ENCODE measurements at places on chromosomes 6 and 20.

- H3K27ac ChIP-seq: no peak overlapping the region
- H3K27me3 ChIP-seq: peaks cover 11% of the 10 kb centered on the region
- peaks cover under 1% of the 10 kb centered on the region for H3K4me1 ChIP-seq
Observed at GRCh38 chr20:10059006-10059405, 24.2 kb downstream of the ANKEF1 start.

GRCh38 chr6:147751232-147751631, 242.7 kb downstream of the SAMD5 start:
- H3K27ac ChIP-seq: no peak overlapping the region
- no peak overlapping the region for H3K4me3 ChIP-seq
- H3K36me3 ChIP-seq: no peaks in the 10 kb centered on the region
- no peaks in the 10 kb centered on the region for H3K4me1 ChIP-seq

GRCh38 chr6:112307707-112308106, 39.4 kb upstream of the RFPL4B start:
- H3K4me3 ChIP-seq: no peak overlapping the region
- H3K27me3 ChIP-seq: peaks cover 62% of the 10 kb centered on the region
- H3K4me1 ChIP-seq: peaks cover 2% of the 10 kb centered on the region
- no peaks in the 10 kb centered on the region for H3K36me3 ChIP-seq
- no peak for DNase-seq

DNA sequence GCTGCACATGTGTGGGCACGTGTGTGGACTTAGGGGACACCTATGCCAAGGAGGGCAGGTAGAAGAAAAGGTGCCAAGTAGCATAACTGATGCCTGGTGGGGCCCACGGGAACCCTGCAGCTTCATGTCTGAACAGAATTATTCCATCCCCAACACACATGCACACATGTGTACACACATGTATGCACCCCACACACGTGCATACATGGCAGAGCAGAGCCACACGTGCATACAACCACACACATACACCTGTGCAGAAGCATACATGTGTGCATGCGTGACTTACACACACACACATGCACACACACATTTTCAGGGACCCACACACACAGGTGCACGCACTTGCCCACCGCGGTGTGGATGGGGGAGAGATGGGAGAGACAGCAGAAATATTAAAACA, 51.7 kb upstream of the CHRNA4 start:
- no peak for DNase-seq
- peaks cover 3% of the 10 kb centered on the region for H3K36me3 ChIP-seq
- H3K27ac ChIP-seq: no peak overlapping the region
- peaks cover 11% of the 10 kb centered on the region for H3K27me3 ChIP-seq
- H3K4me1 ChIP-seq: peaks cover 8% of the 10 kb centered on the region
- peak overlapping the region; percentile 41 for H3K4me3 ChIP-seq

- no peaks in the 10 kb centered on the region for H3K27me3 ChIP-seq
- no peak for DNase-seq
- no peak overlapping the region for H3K27ac ChIP-seq
- no peak overlapping the region for H3K4me3 ChIP-seq
- no peaks in the 10 kb centered on the region for H3K4me1 ChIP-seq
- H3K36me3 ChIP-seq: no peaks in the 10 kb centered on the region
Observed at GRCh38 chr20:7571521-7572055, 368.7 kb downstream of the HAO1 start.

- H3K27me3 ChIP-seq: peaks cover 53% of the 10 kb centered on the region
- H3K4me3 ChIP-seq: peak within 1 kb of the TSS; percentile 96
- H3K4me1 ChIP-seq: peaks cover 13% of the 10 kb centered on the region
- no peak within 1 kb of the TSS for H3K27ac ChIP-seq
Observed at GRCh38 chr6:56954403-56955170, at the start of gene BEND6. Gene BEND6 (plus strand): TSS chr6:56955107. CDS start chr6:56981811, 26,704 bp downstream.

GRCh38 chr6:19795211-19795610, 42.0 kb upstream of the ID4 start:
- DNase-seq: no peak
- H3K27me3 ChIP-seq: peaks cover 5% of the 10 kb centered on the region
- H3K27ac ChIP-seq: no peak overlapping the region

GRCh38 chr20:2845607-2846006, 5.1 kb downstream of the VPS16 start:
- no peak overlapping the region for H3K4me3 ChIP-seq
- peak overlapping the region; percentile 86 for H3K27ac ChIP-seq
- H3K4me1 ChIP-seq: peaks cover 24% of the 10 kb centered on the region
- DNase-seq: no peak
- no peaks in the 10 kb centered on the region for H3K27me3 ChIP-seq

- no peaks in the 10 kb centered on the region for H3K36me3 ChIP-seq
- no peak overlapping the region for H3K4me3 ChIP-seq
- no peak overlapping the region for H3K27ac ChIP-seq
- DNase-seq: no peak
- peaks cover 29% of the 10 kb centered on the region for H3K27me3 ChIP-seq
Observed at GRCh38 chr6:56366141-56366852, 118.9 kb upstream of the COL21A1 start.

GRCh38 chr6:110900028-110900598, 25.5 kb downstream of the AMD1 start:
- H3K4me3 ChIP-seq: no peak overlapping the region
- H3K4me1 ChIP-seq: peaks cover 2% of the 10 kb centered on the region
- H3K27ac ChIP-seq: peak overlapping the region; percentile 56
- no peak for DNase-seq

DNA sequence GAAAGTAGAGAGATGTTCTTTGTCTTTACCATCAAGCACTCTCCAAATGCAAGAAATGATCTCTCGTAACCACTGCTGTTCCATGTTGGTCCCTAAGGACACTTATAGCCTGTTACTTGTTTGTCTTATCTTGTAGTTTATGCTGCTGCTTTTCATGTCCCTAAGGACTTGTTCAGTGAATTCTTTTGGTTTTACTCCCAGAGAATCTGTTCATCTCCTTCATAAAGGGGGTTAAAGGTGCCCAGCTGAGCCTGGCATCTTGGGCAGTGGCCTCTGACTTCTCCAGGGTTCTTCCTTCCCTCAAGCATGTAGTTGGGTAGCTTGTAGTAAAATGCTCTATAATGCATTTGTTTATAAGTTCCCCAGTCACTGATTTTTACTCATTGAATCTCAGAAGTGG, 864 bp upstream of the PKIG start:
- H3K4me1 ChIP-seq: peaks cover 19% of the 10 kb centered on the region
- DNase-seq: no peak
- H3K27me3 ChIP-seq: peaks cover 25% of the 10 kb centered on the region
- H3K27ac ChIP-seq: no peak overlapping the region

GRCh38 chr6:25250878-25251277, 28.3 kb upstream of the CARMIL1 start:
- no peak overlapping the region for H3K27ac ChIP-seq
- no peak for DNase-seq
- H3K27me3 ChIP-seq: peaks cover 22% of the 10 kb centered on the region

DNA sequence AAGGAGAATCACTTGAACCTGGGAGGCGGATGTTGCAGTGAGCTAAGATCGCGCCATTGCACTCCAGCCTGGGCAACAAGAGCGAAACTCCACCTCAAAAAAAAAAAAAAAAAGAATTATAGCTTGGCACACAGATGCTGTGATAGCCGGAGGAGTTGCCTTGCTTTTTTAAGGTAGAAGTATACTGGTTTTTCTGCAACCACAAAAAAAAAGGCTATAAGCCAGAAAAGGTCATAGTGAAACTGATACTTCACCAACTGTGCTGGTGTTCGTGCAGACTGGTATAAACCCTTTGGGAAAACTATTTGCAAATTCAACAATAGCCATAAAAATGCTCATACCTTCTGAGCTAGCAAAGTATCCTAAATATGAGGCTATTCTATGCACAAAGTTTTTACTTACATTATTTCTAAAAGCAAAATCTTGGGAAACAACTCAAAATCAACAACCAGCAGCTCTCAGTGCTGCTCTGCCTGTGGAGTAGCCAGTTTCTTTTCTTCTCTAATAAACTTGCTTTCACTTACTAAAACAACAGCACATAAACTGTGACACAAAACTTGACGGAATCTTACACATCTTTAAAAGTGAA, 44.0 kb downstream of the B4GALT5 start:
- no peak for DNase-seq
- no peaks in the 10 kb centered on the region for H3K27me3 ChIP-seq
- peaks cover 39% of the 10 kb centered on the region for H3K4me1 ChIP-seq
- peaks cover 3% of the 10 kb centered on the region for H3K36me3 ChIP-seq
- peak overlapping the region; percentile 81 for H3K4me3 ChIP-seq

DNA sequence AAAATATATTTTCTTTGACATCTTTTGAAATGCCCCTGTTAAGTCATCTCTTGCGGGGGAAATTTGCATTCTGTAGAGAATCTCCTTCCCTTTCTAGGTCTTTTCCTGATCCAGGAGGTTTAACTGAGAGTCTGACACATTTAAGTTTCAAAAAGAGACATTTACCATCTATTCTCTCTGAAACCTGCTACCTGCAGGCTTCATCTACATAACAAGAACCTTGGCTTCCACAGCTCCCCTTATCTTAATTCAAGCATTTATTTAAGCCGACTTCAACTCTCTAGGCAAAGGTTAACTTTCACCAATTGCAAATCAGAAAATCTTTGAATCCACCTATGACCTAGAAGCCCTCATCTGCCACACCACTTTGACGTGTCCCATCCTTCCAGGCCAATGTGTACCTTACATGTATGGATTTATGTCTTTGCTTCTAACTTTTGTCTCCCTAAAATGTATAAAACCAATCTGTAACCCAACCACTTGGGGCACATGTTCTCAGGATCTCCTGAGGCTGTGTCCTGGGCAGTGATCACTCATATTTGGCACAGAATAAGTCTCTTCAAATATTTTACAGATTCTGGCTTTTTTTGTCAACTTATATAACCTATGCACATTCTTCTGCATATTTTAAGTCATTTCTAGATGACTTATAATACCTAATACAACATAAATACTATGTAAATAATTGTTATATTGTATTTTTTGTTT, 666.7 kb downstream of the UTRN start:
- H3K4me3 ChIP-seq: no peak overlapping the region
- no peak overlapping the region for H3K27ac ChIP-seq
- peaks cover 4% of the 10 kb centered on the region for H3K27me3 ChIP-seq
- DNase-seq: no peak

Data from T-helper 17 cell (primary cell).